Stimulated activated CD8-positive, alpha-beta memory T cell treated with anti-CD3 and anti-CD28 coated beads, Interleukin-4, amount 100 ng/mL, for 48 hours (primary cell): ENCODE measurements at places on chromosomes 6 and 20.
A peak's percentile ranks its signal among the peaks of the same experiment; 100 is the strongest.

DNA sequence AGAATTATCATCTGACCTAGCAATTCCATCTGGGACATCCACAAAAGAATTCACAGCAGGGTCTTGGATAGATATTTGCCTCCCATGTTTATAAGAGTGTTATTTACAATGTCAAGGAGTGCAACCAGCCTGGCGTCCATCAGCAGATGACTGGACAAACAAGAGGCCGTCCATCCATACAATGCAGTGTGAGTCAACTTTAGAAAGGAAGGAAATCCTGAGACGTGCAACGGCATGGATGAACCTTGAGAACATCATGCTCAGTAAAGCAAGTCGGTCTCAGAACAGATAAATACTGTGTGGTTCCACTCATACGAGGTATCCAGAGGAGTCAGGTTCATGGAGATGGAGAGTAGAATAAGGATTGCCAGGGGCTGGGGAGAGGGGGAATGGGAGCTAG is 46.4 kb downstream of the FOXF2 start:
- no peak for DNase-seq

- DNase-seq = peak; percentile 69
Measured at GRCh38 chr20:17431621-17432364, 99.4 kb downstream of the BFSP1 start.

GRCh38 chr6:89302936-89303335 is 12.2 kb downstream of the GABRR2 start:
- no peak for DNase-seq

DNA sequence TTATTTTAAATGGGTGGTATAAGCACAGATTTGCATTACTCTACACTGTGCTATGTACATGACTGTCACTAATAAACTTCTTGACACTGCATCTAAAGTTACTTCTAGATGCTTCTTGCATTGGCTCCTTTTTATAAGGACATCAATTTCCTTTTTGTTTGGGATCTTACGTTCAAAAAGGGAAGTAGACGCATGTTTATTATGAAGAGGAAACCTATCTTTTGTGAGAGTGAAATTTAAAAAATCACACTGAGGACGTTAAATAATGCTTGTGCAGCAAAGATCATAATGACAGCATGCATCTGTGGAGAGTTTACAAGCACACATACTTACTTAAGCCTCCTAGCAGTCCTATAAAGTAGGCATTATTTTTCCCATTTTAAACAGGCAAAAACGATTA is 479.5 kb downstream of the CD83 start:
- DNase-seq = no peak

DNA sequence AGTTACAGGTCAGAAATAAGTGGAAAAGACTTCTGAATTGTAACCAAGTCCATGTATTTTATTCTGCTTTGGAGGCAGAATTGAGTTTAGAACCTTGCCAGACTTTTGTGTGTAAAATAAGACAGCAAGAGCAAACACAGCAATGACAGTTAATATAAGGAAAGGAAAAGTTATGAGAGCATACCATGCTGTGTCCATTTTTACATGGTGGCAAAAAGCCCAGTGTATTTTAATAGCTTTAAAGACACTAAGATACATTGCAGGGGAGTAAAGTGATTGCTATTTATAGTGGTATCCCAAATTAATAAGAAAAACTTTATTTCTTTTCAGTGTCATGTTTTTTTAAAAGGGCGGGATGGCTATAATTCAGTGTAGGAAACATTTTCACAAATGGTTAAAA is 45.2 kb downstream of the CDC5L start:
- DNase-seq = no peak

DNA sequence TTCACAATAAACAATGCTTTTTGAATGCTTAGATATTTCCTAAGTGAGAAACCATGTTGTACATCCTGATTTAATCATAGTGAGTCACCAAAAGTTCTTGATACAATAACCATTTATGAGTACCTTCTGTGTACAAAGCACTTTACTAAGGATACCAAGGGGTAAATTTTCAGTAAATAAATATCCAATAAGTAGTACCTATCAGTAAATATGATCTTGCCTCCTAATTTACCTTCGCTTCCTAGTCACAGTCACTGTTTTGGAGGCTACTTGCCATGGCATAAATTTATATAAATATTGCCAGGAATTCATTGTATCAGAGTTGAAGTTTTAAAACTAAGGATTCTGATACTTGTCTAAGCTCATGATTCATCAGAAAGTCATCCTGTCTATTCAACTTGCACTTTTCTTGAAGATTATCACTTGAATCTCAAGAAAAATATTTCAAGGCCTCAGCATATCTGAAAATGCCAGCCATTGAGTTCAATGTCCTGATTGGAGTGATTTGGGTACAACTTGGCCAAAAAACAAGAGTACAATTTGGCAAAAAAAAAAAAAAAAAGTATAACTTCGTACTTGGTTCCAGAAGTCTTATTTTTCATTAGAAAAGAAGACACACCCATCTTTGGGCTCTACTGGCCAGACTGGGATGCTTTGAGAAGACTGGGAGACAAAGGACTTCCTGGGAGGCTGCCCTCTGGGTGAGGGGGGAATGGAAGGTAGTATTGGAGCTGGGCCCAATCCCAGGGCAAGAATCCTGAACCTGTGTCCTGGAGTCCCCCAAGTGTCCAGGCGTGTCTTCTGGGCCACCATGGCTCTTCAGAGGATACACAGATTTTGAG is 32.8 kb downstream of the RAB22A start:
- no peak for DNase-seq

DNA sequence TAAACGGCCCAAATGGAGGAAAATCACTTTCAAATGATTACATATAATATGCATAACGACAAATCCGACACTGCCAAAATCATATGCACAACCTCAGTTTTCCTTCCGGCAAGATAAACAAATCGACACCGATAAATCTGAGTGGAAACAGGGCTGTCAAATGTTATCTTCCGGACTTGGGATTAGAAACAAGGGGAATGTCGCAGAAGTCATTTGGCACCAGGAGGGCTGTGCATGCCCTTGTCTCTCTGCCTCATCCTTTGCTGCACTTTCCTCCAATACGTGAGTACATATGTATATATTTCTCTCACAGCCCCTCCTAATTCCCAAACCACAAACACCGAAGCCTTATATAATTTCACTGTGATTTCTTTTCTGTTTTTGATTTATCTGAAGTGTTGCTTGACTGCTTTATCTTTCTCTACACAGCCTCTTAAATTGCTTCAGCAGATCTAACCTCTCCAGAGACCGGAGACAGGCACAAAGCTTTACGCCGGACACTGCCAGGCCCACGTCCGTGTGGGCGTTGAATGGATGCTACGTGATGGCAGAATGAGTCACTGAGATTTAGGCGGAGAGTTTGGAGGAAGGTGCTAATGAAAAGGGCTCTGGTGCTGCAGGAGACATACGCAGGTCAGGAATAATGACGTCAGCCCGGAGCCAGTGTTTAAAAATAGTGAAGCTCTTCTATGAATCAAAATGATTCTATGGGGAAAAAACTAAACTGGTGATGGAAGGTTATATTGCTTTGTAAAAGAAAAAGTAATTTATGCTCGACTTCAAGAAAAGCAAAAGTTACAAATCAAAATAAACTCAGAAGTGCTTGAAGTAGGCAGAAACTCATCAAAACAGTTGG is 21.0 kb upstream of the PRELID3B start:
- DNase-seq = no peak

DNA sequence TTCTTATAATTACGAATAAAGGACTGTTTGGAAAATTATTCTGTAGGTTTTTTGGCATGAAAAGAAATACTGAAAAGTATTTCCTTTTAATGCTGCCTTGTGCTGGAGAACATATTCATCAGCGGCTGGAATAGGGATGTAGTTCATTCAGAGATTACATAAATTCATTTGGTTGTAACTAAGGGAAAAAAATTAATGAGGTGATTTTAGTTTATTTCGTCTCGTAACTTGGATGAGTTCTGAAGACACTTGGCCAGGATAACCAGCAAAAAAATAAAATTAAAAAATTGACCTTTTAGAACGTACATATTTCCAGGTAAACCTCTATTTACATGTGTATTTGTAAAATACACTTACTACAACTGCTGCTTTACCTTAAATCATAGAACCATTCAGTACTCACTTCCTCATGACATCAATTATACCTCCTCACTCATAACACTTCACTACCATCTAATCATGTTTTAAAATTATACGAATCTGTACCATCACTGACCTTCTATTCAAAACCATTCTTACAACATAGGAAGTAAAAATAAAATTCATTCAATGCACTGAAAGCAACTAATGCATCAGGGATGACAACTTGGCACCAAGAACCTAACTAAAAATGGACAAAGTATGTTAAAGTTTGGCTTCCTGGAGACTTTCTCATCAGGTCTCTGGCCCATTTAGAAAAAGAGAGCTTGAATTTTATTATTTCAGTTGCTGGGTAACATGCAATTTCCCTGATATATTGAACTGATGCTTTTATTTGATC is 17.2 kb downstream of the KLHL31 start:
- DNase-seq = no peak

- no peak for DNase-seq
Measured at GRCh38 chr6:139308286-139308916, 16.6 kb upstream of the TXLNB start.

- DNase-seq = no peak
Measured at GRCh38 chr6:101266063-101266462, 127.4 kb upstream of the GRIK2 start.

DNA sequence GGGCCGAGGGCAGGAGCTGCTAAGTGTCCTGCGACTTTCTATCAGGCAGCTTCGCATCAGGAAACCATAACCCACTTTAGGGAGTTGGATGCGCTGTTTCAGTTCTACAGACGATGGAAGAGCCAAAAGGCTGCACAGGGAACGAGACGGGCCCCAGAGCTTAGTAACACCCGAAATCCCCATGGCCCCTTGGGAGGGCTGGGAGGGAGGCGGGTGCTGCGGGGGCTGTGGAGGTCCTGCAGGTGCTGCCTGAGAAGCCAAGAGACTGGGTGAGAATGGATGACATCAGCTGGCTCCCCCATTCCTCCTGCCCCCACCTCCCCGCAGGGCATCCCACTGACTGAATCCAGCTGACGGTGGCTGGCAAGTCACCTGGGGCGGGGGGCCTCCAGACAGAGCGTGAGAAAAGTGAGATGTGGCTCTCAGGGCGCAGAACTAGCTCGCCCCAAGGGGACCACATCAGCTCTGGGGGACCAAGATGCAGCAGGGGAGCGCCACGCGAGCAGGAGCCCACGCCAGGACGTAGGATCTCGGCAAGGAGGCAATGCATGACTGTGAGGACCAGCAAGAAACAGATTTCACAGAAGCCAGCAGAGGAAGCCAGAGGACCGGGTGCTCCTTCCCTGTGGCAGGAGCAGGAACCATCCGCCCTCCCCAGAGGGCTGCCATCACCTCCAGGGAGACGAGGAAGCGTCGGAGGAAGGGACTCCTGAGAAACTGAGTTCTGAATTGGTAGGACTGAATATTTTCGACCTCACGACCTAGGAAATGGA is 36.8 kb downstream of the PNLDC1 start:
- DNase-seq = no peak
